OCI-M1 (cell line): ENCODE measurements at places on chromosomes 12 and 14.

GRCh38 chr14:22268875-22269274, 320.1 kb downstream of the DAD1 start:
- DNase-seq: peak; percentile 52

DNA sequence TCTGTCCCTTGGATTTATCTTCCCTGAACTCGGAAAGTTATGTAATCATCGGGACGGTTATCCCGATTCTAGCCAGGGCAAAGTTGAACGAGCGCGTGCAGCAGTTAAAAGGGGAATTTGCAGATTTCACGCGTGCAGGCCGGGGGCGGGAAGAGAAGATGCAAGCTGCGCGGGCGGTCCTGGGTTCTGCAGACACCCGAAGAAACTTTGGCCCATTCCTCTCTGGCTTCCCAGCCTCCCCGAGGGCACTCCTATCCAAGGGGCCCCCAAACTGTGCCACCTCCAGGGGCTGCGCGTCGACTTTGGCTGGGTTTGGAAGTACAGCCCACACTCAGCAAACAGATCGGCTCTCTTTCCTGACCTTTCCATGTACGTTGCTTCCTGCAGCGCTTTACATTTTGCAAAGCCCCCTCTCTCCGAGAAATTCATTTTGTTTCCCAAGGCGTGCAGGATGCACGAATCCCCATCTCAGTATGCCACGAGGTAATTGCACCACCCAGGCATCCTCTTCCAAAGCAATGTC, 941 bp upstream of the PPP1CC start:
- DNase-seq: peak; percentile 61

DNA sequence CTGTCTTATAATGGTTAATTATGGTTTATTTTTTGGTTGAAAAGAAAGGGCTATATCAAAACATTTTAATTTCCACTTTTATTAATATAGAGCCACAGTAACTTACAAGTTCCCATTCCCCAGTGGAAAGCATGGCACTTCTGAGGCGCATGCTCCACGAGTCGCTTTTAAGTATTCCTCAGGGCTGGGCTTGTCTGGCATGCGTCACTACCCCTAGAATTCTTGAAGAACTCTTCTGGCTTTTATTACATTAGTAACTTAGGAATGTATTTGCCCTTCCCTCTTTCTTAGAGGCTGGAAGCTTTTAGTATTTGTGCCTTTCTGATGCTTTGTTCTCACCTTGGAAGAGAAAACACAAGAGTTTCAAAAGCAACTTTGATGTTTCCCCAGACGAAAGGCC, 81.1 kb downstream of the ESR2 start:
- DNase-seq: no peak

DNA sequence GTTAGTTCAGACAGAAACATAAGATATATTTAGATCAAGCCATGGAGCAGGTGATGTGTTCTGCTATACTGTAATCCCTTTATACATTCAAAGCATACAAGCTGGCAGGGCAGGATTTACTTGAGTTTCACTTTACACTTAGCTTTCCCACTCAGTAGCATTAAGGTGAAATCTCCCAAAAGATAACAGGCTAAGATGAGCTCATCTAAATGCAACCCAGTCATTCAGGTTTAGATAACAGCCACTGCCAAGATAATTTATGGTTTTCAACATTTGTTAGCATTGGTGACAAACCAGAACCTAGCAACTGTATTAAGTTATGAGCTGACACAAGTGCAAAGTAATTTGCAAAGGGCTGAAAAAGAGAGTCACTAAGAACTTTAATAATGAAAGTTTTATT, 925.1 kb upstream of the ATXN7L3B start:
- peak; percentile 60 for DNase-seq

DNA sequence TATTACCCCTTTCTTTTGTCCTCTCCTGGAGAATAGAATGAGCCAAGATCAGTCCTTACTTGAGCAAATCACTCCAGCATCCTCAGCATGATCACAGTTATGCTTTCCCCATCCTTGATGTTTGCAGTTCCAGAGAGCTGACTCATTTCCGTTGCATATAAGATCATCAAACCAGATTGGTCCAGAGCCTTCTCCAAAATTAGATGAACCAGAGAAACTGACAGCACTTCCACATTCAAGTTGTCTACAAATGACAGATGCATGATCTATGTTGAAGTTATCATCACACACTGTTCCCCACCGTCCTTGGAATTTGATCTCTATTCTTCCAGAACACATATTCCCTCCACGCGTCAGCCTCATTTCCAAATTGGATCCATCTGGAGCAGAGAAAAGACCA, 4.8 kb downstream of the CD163 start:
- DNase-seq: peak; percentile 30

GRCh38 chr12:110247340-110248095, 33.5 kb upstream of the ATP2A2 start:
- DNase-seq: no peak

DNA sequence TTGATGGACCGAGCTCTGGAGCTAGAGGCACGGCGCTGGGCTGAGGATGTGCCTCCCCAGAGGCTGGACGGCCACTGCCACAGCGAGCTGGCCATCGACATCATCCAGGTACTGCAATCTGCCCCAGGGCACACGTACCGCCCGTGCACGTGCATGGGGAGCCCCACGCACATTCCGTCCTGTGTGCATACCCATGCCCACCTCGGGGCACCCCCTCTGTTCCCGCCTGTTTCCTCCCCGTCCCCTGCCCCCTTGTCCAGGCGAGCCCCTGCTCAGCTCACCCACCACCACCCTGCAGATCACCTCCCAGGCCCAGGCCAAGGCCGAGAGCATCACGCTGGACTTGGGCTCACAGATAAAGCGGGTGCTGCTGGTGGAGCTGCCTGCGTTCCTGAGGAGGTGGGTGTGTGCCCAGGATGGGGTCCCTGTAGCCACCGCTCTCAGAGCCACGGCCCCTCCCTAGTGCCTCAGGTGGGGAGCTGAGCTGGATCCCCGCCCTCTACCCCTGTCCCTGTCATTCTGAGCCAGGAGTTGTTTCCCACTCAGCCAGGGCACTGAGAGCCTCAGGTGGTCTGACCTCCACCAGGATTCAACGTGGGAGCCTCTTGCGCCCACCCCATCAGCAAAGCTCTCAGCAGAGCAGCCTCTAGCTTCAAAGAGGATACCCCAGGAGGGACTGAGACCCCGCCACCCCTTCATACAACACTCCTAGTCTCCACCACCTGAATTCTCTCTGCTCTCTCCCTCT, 6.9 kb downstream of the TNFAIP2 start:
- DNase-seq: no peak

GRCh38 chr14:103881268-103882201, 34.2 kb upstream of the PPP1R13B start:
- DNase-seq: no peak

DNA sequence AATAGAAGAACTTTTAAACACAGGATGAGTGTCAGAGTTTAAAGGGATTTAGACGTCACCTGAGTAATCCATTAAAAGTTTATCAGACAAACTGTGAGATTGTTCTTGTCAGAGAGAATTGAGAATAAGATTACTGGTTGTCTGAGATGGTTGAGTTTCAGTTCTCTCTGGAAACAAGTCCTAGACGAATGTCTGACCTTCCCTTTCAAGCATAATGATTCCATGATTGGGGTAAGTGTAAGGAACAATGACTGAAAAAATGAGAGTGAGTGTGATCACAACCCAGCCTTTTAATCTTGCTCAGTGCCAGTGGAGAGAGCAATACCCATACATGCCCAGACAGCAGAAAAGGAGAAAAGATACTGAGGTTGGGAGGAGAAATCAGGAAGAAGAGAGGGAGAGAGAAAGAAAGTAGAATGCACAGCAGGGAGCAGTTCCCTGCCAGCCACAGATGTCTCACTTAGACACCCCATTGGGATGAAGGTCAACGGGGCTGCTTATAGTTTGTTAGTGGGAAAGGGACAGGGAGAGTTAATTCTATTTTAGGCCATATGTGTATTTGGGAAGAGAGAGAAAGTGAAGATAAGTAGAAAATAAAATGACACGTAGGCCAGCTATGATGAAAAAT, 4.3 kb downstream of the GRIP1 start:
- no peak for DNase-seq

GRCh38 chr12:107379852-107380567, 286.7 kb upstream of the CRY1 start:
- no peak for DNase-seq

- peak; percentile 22 for DNase-seq
Observed at GRCh38 chr14:56482310-56482911, 97.2 kb upstream of the TMEM260 start.

GRCh38 chr12:63826006-63826585, 18.4 kb upstream of the SRGAP1 start:
- peak; percentile 64 for DNase-seq

DNA sequence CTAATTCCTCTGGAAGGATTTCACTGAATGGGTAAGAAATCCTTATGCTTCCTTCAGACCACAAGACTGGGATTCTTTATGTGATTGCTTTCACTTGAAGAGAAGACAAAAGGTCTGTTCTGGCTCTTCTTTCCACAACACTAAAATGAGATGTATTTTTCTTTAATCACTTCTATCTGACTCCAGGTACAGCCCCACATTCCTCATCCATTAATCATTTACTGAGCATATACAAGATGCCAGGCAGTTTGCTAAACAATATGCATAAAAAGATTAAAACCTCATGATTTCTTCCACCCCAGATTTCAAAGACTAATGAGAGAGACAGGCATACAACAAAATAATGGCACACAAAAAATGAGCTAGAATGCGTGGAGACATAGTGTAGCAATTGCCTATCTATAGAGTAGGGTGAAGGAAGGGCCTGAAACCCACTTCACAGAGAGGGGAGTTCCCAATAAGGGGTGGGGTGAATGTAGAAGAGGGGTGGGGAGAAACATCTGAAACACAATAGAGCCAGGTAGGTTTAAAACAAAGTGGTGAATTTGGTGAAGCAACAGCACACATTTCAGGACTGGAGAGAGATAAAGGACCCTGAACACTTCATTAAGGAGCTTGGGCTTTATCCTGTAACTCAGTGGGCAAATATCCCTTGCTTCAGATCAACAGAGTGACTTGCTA, 65.1 kb upstream of the PRB2 start:
- DNase-seq: no peak

DNA sequence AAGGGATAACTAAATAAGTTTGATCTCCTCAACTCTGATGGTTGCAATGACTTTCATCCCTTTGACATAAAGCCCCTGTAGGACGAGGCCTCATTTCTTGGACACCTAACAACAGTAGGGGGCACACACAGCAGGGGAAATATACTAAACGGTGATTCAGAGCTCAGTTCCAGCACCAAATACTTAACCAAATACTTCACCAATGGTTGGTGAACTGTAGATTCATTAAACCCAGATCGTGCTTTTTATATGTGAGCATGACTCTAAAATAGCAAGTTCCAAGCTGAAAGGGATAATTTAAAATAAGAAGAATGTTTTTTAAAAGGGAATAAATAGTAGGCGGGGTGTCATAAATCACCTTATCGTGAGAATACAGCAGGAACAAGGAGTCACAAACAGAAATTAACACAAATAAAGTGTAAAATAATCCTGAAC, 53.2 kb downstream of the ATG2B start:
- no peak for DNase-seq

- peak; percentile 23 for DNase-seq
Observed at GRCh38 chr14:74019408-74020137, 424 bp downstream of the BBOF1 start.

DNA sequence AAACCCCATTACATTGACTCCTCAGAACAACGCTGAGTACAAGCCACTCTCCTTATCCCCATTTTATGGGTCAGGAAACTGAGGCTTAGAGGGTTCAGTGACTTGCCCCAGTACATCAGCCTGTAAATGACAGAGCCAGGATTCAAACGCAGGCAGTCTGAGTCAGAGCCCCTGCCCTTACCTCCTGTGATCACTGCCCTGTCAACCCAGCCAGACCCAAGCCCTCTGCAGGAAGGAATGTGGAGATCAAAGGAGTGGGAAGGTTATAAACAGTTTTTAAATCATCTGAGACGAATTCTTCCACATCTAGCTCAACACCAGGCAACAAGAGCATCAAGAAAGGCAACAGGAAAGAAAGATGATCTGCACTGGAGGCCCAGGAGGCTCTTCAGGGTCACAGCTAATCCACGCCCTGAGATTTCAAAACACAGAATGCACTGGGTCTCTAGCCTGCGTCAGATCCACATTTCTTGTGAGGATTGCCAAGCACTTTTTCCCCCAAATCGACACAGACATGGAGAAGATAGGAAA, 38.5 kb downstream of the SPTB start:
- DNase-seq: peak; percentile 49

- peak; percentile 74 for DNase-seq
Observed at GRCh38 chr12:85076688-85077430, 40.7 kb downstream of the LRRIQ1 start.

GRCh38 chr12:27305673-27306456, 26.8 kb upstream of the BMAL2 start:
- DNase-seq: peak; percentile 73

GRCh38 chr12:25712169-25712568, 159.1 kb upstream of the LMNTD1 start:
- DNase-seq: no peak

GRCh38 chr14:101458741-101459550, 102.3 kb upstream of the DIO3 start:
- DNase-seq: no peak

DNA sequence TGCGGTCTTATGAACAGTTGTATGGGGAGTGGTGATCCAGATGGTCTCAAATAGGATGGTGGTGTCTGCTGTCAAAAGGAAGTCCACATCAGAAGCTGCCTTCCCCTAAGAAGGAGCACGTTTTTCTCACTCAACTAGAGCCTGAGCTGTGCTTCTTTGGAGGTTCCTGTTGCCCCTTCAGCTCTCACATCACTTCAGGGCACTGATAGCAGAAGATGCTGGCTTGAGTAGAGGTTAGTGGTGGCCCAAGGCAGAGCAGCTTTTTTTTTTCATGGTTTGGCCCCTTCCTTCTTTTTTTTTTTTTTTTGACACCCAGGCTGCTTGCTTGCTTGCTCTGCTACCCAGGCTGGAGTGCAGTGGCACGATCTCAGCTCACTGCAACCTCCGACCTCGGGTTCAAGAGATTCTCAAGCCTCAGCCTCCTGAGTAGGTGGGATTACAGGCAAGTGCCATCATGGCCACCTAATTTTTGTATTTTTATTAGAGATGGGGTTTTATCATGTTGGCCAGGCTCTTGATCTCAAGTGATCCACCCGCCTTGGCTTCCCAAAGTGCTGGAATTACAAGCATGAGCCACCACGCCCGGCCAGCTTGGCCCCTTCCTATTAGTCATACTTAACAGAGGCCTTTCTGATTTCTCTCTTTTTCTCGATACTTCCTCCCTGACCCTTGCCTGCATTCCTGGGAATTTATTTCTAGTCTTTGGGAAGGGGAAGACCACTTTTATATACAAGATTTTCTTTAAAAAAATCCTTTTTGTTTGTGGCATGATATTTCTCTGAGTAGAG, 31.6 kb downstream of the KLRD1 start:
- DNase-seq: no peak

GRCh38 chr12:50239355-50239891, 43.9 kb downstream of the LIMA1 start:
- DNase-seq: peak; percentile 21

GRCh38 chr14:91351512-91351862, 66.1 kb downstream of the CCDC88C start:
- DNase-seq: no peak
